Amniotic stem cell (primary cell): ENCODE measurements at places on chromosomes 2 and 18.

DNA sequence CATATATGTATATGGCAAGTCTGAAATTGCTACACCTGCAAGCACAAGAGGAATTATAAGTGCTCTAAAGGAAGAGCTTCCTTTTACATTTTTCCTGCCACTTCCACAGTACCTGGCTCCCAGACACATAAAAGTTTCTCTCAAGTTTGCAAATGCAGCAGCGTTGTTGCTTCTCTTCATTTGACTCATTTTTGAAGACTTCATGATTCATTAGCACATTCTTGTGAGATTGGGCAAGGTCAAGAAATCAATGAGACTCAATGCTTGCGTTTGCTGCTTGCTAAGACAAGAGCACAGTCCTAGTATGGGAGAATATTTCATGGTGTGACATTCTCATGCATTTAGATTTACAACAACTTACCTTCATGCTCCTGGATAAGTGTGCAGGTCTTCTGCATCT, 42.6 kb upstream of the PDCL3 start:
- DNase-seq: no peak

DNA sequence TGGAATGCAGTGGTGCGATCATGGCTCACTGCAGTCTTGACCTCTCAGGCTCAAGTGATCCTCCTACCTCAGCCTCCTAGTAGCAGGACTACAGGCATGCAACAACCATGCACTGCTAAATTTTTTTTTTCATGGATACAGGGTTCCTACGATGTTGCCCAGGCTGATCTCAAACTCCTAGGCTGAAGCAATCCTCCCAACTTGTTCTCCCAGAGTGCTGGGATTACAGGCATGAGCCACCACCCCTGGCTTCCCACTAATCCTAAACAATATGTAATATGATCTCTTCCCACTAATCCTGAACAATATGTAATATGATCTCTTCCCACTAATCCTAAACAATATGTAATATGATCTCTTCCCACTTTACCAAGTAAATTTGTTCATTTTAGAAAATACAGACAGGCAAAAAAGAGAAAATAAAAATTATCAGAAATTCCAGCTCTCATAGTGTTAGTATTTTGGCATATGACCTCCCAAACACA, 33.7 kb upstream of the C18orf32 start:
- DNase-seq: no peak

DNA sequence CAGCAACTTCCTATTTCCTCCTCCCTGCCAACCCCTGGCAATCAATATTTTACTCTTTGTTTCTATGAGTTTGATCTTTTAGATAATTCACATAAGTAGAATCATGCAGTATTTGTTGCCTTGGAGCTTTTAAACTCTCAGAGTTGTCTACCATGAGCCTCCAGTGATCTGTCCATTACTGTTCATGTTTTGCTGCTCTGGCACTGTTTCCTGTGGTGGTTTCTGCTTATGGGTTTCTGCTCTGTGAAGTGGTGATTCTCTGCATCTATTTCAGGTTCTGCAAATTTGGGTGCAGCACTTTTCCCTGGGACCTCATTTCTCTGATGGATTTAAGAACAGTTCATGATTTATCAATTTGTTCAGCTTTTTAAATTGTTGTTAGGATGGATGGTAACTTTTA, 908.1 kb upstream of the FANCL start:
- no peak for DNase-seq

DNA sequence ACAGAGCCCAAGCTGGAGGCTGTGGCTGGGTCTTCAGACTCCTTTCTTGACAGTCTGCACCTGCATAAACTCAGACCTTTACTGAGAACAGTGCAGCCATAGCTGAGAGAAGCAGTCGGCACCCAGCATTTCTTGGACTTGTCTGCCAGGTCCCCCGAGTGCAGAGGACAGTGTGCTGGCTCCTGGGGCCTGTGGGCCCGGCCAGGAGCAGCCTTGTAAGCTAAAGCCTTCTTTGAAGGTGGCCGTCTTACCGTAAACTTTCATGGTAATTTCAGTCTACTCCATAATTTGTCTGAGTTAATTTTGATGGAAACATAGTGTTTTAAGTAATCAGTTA, 70.9 kb downstream of the LRRFIP1 start:
- no peak for DNase-seq

GRCh38 chr2:30417253-30417652, 29.8 kb upstream of the LCLAT1 start:
- DNase-seq: no peak

DNA sequence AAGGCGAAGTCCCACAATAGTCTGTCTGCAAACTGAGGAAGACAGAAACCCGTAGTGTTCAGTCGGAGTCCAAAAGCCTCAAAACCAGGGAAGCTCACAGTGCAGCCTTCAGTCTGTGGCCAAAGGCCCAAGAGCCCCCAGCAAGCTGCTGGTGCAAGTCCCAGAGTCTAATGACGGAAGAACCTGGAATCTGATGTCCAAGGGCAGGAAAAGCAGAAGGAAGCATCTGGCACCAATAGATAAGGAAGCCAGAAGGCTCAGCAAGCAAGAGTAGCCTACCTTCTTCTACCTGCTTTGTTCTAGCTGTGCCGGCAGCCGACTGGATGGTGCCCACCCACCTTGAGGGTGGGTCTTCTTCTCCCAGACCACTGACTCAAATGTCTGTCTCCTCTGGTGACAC, 21.8 kb downstream of the CFAP210 start:
- no peak for DNase-seq

- DNase-seq: no peak
Measured at GRCh38 chr2:230330725-230331124, 3.7 kb downstream of the SP140L start.

GRCh38 chr2:67322353-67323001, 74.7 kb upstream of the ETAA1 start:
- no peak for DNase-seq
